ENCODE measurements at places on chromosomes 3 and 15. TPM values are rescaled to one million over a fixed set of nuclear protein-coding genes. Genes with fewer than 3 reads are reported as not detected.

ARHGEF26 gene
- 6.7 TPM for total RNA-seq

MAGEL2 gene
- not detected for total RNA-seq

BFSP2 gene
- total RNA-seq = not detected

TNNC1 gene
- total RNA-seq = 0.87 TPM

CCDC51 gene
- total RNA-seq = 20.8 TPM

HRG gene
- not detected for total RNA-seq

CD86 gene
- not detected for total RNA-seq

FBXO40 gene
- total RNA-seq = not detected

SAMMSON gene
- total RNA-seq = not detected

CCDC80 gene
- 54.4 TPM for total RNA-seq

TJP1 gene
- total RNA-seq = 80.2 TPM

CHD2 gene
- total RNA-seq = 28.1 TPM

GTPBP8 gene
- 9.7 TPM for total RNA-seq

All from A549 treated with ZK216348 at 1 μM for 4 hours (cell line).